ENCODE measurements at places on chromosomes 1 and 21.

- no peak for DNase-seq
Observed at GRCh38 chr1:18309552-18310155, 171.1 kb upstream of the KLHDC7A start.

DNA sequence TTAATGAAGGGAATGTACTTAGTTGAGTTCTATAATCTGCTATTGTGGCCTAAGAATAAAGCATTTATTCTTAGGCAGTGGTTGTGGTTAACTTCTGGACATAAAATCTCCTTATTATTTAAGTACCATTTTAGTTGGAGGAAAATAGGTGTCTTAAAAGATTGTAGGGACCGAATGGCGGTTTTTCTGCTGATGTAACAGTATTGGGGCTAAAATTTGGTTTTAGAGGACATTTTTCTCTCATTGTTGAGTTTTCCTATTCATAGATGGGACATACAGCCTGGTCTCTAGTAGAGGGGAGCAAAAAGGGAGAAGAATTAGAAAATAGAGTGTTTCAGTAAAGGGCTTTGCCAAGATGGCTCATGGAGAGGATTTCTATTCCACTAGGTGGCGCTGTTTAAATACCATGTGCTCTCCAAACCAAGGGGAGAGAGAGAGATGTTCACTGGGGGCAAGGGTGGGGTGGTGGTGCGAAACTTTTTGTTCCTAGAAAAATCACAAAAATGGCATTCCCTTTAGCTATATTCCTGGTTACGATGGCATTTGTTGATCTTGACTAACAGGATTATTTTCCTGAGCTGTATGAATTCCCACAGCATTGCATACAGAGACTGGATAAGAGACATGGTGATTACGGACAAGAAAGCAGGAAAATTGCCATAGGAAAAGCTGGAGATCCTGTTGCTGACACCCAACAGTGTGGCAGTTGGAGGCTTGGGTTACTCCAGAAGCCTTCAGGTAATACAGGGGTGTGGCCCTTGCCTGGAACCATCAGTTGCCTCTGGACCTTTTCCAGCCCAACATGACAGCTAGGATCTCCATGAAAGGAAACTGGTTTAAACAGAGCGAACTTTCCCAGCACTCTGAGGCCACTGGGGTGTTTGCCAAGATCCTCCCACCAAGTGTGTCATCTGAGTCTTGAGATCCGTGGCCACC lies 18.2 kb upstream of the FCGR2A start:
- peak; percentile 74 for DNase-seq

- DNase-seq: no peak
Observed at GRCh38 chr1:14666962-14667650, 68.6 kb downstream of the KAZN start.

DNA sequence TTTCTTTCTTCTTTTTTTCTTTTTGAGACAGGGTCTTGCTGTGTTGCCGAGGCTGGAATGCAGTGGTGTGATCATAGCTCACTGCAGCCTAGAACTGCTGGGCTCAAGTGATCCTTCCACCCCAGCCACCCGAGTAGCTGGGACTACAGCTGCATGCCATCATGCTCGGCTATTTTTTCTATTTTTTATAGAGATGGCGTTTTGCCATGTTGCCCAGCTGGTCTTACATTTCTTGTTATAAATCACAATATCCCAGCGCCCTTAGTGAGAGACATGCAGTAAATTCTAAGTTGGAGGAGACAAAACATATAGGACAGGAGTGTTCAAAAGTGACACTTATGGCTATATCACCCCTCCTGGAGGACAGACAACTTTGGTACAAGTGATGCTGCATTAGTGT lies 31.3 kb upstream of the ACTN2 start:
- DNase-seq: no peak

- no peak for DNase-seq
Observed at GRCh38 chr1:243416495-243416894, 160.7 kb downstream of the SDCCAG8 start.

GRCh38 chr1:222653178-222653827 lies 35.4 kb downstream of the MIA3 start:
- DNase-seq: no peak

- DNase-seq: no peak
Observed at GRCh38 chr1:41424581-41425118, 59.8 kb downstream of the EDN2 start.

DNA sequence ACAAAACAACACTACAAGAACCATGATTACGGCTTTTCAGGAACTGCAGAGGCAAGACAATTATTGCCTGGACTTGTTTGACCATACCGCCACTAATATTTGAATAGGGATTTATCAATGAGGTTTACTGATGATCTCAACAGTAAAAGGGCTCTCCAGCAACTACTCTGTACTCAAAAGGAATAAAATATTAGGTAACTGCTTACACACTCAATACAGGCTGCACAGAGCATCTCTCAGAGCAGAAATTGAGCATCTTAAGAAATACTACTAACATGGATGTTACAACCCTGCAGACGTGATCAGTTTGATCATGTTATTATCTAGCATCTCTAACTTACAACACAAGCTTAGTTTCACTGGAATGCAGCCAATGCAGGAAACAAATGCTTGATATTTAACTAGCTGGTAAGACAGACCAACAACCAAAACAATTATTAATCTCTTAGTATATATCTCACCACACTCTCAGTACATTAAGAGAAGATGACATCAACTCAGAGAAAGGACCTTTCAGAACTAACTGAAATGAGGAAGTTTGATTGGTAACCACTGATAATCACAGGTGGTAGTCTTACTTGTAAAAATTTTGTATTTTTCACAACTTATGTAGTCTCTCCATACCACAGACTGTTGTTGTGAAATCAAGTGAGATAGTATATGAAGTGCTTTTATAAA lies 52.2 kb downstream of the PUM1 start:
- no peak for DNase-seq

DNA sequence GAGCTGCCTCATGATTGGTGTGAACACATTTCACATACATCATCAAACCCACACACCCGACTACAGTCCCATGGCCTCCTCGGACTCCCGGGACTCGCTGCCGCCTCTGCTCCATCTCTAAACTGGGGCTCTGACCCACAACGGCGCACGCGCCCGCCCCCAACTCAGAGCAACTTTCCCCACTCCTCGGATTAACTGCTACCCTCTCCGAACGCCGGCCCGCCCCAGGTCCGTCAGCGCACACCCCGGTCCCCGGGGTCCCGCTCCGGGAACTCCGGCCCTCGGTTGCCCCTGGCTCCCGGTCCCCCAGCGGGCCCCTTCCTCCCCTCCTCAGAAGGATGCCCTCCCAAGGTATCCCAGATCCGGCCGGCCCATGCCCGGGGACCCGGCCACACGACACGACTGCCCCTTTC lies 740 bp downstream of the DSTYK start:
- DNase-seq: peak; percentile 59
